ENCODE measurements at places on chromosomes 16 and 17.

DNA sequence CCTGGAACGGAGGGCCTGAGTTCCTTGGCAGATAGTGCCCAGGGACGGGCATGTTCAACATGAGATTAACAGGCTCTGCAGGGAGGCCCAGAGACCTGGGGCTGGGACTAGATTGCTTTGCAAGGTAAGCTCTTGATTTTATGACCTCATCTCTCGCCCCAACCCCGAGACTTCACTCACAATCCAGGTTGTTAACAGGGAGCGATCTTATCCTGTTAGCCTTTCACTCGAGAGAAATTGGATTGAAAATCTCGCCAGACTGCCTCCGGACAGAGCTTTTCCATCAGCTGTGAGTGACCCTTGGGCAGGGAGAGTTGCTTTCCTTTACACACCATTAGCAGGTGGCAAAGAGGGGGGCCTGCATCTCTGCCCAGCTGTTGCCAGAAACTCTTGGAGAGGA is 521.7 kb upstream of the EEF2KMT start:
- DNase-seq, result no peak

GRCh38 chr17:71325886-71326285 is 794.9 kb upstream of the SOX9 start:
- no peak for DNase-seq

- DNase-seq, result no peak
Measured at GRCh38 chr17:18309202-18309601, 5.6 kb downstream of the TOP3A start.

- DNase-seq, result no peak
Measured at GRCh38 chr16:88289968-88290401, 92.8 kb upstream of the ZNF469 start.

GRCh38 chr17:36214918-36215317 is 4.1 kb downstream of the CCL4L2 start:
- no peak for DNase-seq

- no peak for DNase-seq
Measured at GRCh38 chr17:37527249-37527851, 37.7 kb downstream of the DUSP14 start.

GRCh38 chr17:45397796-45398195 is 34.9 kb downstream of the ARHGAP27 start:
- no peak for DNase-seq

Measured in activated naive CD4-positive, alpha-beta T cell (primary cell).